Colonic mucosa (tissue), 4 donors: ENCODE measurements at places on chromosomes 2 and 18. TPM values are rescaled to one million over a fixed set of nuclear protein-coding genes. Genes with fewer than 3 reads are reported as not detected.

Gene OSR1
- 1.7 TPM for total RNA-seq

Gene DSG1
- not detected for total RNA-seq

DNA sequence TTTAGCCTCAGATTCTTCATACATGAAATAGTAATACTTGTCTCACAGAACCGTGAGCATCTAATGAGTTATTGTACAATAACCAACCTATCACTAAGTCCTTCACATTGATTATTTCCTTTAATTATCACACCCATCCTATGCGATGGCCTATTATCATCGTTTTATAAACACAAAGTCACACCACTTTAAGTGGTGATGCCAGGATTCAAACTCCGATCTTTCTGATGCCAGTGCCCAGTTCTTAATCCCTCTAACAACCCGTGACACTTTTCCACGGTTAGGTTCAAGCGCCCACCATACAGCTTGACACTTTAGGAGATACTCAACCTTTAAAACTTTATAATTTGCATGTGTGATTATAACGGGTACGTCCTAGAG is 523 bp upstream of the ALMS1 start:
- DNase-seq: no peak

Gene PTPN18
- total RNA-seq: 160 TPM

Gene APOB
- 1.0 TPM for total RNA-seq

Gene CNRIP1
- 2.5 TPM for total RNA-seq

Gene THADA
- total RNA-seq: 14.6 TPM

GRCh38 chr2:150698016-150698661 is 210.7 kb upstream of the RND3 start:
- no peak for DNase-seq

Gene MYO5B
- 106 TPM for total RNA-seq

Gene ROCK1
- 28.9 TPM for total RNA-seq

- no peak for DNase-seq
Measured at GRCh38 chr2:214377286-214377624, 33.6 kb upstream of the VWC2L start.

Gene NCK2
- total RNA-seq: 67.5 TPM

GRCh38 chr2:209942426-209942825 is 60.0 kb upstream of the RPE start:
- no peak for DNase-seq

Gene SLC4A5
- 0.45 TPM for total RNA-seq

GRCh38 chr2:7971841-7972240 is 710.0 kb upstream of the ID2 start:
- DNase-seq: no peak

- DNase-seq: no peak
Measured at GRCh38 chr2:139218181-139218580, 438.0 kb upstream of the NXPH2 start.

GRCh38 chr2:137823196-137823595 is 141.1 kb upstream of the HNMT start:
- no peak for DNase-seq

Gene DSG3
- total RNA-seq: 0.40 TPM
